HS-27A (cell line): ENCODE measurements at places on chromosomes 13 and 19.

DNA sequence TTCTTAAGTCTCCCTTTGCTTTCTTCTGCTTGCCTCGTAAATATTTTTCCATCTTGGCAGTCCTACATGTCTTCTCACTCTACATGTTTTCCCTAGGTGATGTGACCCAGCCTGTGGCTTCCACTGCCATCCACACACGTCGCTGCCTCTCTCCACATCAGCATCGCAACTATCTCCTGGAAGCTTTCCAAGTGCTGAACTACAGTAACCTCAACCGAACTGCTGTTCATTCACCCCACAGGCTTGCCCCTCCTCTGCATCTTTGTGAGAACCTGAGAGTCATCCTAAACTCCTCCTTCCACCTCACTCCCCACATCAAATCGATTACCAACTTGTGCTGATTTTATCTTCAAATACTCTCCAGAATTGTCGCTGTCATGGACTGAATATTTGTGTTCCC, 41.2 kb upstream of the USPL1 start:
- no peak for DNase-seq

- DNase-seq, result no peak
Measured at GRCh38 chr13:20460761-20461160, 64.9 kb downstream of the CRYL1 start.

- no peak for DNase-seq
Measured at GRCh38 chr19:478976-479375, 17.3 kb upstream of the MADCAM1 start.

GRCh38 chr13:84098273-84098672, 216.0 kb upstream of the SLITRK1 start:
- no peak for DNase-seq

DNA sequence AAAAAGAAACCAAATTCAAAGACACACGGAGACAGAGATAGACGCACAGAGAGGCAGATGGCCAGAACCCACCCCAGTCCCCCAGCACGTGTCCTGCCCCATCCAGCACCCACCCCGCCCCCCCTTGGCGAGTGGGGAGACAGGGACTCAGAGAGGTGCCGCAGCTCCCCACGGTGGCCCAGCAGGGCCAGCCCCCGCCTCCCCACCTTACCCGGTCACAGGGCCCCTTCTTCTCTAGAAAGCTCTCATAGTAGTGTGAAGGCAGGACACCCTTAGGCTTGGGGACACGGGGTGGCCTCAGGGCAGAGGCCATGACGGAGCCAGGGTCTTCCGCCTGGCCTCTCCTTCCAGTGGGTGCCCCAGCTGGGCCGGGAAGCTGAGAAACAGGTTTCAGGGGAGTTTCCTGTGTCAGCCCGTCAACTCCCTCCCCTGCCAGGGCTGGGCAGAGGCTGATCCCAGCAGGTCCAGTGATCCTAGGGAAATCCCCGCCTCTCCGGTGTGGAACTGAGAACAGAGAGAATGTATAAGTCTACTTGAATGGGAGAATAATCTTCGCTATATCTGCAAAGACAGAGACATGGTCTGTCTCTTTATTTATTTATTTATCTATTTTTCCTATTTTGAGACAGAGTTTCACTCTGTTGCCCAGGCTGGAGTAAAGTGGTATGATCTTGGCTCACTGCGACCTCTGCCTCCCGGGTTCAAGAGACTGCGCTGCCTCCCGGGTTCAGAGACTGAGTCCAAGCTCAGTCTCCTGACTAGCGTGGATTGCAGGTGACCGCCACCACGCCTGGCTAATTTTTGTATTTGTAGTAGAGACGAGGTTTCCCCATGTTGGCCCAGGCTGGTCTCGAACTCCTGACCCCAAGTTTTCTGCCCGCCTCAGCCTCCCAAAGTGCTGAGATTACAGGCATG, at the start of gene STAP2:
Gene STAP2, minus strand, starts transcription at position 387 of the 915 bp plus-strand sequence. Its CDS starts 74 bp downstream, at position 313.
- no peak for DNase-seq

- DNase-seq, result no peak
Measured at GRCh38 chr19:39515551-39516191, 732 bp downstream of the SELENOV start.

- DNase-seq, result no peak
Measured at GRCh38 chr19:5313307-5313706, 27.3 kb downstream of the PTPRS start.

DNA sequence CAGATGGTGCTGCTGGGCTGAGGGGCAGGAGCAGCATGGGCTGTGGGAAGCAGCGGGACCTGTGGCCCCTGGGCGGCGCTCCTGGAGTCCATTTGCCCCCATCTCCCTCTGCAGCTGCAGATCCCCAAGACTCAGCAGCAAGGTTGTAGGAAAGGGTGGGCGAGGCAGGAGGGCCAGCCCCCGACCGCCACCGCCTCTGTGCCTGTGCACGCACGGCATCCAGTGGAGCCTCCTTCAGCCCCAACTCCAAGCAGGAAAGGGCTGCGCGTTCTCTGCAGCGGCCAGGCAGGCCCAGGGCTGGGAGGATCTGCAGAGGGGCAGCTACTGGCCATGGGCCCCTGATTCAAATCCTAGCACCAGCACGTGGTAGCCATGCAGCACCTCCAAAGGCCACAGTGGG, 20.8 kb downstream of the DPF1 start:
- DNase-seq, result no peak
